ENCODE measurements at places on chromosomes 5 and 9.

GRCh38 chr5:151258201-151258611, 5.2 kb downstream of the GM2A start:
- no peak for DNase-seq

GRCh38 chr5:142512043-142513042, 173.5 kb downstream of the FGF1 start:
- no peak for DNase-seq

- DNase-seq, result no peak
These were observed 421.3 kb downstream of the TLE1 start for GRCh38 chr9:81268048-81268447.

DNA sequence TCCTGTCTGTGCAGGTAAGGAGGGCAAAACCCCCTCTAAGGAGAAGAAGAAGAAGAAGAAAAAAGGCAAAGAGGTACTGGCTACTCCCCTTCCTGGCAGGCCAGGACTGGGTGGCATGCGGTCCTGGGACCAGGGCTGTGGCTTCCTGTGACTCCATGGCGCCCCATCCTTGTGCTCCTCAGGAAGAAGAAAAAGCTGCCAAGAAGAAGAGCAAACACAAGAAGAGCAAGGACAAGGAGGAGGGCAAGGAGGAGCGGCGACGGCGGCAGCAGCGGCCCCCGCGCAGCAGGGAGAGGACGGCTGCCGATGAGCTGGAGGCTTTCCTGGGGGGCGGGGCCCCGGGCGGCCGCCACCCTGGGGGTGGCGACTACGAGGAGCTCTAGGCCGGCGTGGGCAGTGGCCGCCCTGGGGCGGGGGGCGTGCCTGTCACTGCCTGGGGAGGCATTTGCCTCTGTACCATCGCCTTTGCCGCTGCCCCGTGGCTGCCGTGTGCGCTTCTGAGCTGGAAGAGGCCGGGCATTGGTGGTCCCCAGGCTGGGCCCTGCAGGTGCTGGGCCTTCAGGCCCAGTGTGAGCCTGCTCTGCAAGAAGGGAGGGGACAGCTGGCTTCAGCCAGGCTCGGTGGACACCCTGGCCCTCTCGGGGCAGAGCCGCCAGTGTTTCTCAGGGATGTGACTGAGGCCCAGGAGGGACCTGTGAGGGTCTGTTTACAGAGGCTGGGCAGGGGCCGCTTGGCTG, 2.0 kb upstream of the AJM1 start:
- DNase-seq, result no peak

GRCh38 chr5:141362719-141363118, 1.2 kb upstream of the PCDHGA5 start:
- DNase-seq, result no peak

- DNase-seq, result no peak
These were observed 358.0 kb downstream of the TAF11L14 start for GRCh38 chr5:17992291-17992690.

DNA sequence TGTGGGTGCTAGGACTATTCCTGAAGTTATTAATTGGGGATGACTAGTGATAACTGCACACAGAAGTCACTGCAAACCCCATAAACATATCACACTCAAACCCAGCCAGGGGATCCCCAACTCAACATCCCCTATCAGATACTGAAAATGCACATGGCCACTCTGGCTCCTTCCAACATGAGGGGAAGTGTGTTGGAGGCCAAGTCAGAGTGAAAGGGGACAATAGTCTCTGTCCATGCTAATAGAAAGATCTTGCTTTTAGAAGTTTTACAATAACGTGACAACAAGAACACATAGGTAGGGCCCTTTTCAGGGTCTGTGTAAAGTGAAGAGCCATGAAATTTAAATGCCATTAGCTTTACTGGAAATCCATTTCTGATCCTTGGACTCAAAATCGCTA, 98.8 kb upstream of the SEMA6A start:
- no peak for DNase-seq

DNA sequence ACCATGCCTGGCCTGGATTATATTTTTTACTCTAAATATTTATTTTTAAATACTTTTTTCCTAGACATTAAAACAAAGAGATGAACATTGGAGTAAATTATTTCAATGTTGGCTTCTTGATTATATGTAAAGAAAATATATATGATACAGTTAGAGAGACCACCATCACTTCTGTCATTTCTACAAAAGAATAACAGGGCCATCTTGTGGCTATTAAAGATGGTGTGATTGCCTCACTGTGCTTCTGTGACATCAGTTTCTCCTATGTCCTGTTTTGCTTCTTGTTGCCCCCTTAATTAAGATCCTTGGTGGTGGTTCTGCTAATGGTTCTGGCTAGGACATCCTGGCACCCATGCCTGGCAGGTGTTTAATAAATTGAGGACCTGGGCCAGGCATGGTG, 32.9 kb downstream of the NDFIP1 start:
- no peak for DNase-seq

DNA sequence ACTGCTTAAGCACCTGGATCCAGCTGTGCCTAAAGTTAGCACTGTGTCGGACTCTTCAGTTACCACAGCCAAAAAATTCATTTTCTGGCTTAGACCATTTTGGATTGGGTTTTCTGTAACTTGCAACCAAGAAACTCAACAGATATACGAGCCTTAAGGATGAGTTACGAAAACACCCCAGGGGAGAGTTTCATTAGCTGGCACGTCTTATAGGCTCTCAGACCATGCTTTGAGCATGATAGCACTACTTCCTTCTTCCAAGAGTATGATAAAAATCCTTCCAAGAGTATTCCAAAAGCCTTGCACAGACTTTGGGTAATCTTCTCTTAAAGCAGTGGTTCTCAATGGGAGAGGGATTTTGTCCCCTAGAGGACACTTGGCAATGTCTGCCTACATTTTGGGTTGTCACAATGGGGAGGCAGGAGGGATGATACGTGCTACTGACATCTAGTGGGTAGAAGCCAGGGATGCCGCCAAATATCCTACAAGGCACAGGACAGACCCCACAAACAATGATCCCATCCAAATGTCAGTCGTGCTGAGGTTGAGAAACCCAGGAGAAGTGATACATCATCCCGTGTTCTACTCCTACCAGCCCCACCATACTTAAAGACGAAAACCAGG, 64.8 kb downstream of the SMIM23 start:
- no peak for DNase-seq

DNA sequence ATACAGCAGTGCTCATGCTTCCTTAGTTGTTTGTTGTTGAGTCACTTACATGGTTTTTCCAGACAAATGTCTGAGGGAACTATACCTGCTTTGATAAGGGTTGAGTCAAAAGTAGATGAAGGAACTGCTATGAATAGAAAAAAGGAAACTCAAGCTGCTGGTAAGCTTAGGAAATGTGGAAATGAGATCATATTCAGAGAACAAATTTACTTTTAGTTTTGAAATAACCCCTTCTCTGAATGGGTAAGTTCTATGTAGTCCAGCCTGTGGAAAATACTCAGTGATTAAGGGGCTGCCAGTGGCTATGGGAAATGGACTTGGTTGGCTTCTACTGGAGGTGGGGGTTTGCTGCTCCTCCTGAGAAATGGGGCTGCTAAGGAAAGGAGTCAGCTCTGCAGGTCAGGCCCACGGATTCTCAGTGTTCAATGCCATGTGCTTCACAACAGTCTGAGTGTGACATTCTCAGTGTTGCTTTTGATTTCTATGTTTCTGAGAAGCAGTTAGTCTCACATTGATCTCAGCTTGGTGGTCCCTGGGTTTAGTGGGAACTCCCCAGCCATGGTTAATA, 47.7 kb upstream of the GLRX start:
- DNase-seq, result no peak

- DNase-seq, result no peak
These were observed 136.8 kb downstream of the TLE4 start for GRCh38 chr9:79708541-79708940.

GRCh38 chr5:53331463-53331862, 149.0 kb upstream of the FST start:
- DNase-seq, result no peak

- no peak for DNase-seq
These were observed 10.3 kb downstream of the AOPEP start for GRCh38 chr9:94736759-94737158.

DNA sequence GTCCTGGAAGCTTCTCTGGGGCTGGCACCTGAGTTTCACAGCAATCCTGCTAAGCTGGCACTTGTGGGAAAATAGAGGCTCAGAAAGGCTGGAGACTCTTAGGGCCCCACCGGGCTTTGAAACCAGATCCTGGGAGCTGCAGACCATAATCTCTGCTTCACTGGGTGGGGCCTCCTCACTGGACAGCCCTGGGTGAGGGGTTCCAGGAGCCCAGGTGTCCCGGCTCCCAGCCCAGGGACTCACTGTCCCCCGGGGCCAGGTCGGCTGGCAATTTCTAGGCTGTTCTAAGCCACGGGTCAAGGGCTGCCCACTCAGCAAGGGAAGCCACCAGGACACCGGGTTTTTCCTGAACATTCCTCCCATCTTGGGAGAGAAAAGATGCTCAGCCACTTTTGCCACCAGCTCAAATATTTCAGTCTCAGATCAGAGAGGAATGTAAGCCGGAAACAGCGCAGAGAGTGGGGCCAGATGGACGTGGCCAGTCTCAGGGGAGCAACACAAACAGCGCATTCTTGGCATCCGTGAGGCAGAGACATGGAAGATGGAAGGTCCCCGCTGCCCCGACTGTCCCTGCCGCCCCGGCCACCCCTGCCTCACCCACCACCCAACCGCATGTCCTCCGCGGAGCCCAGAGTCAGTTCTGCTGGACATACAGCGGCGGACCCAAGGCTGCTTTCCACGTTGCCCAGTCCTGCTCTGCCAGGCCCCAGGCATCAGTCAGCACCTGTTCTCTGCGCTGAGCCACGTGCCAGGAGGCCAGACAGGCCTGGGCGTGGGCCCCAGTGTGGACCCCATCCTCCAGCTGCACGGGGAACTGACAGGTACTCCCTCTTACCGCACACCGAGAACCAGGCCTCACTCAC, 72.6 kb downstream of the VAV2 start:
- DNase-seq, result no peak

- DNase-seq, result peak; percentile 75
These were observed 1.4 kb upstream of the IPPK start for GRCh38 chr9:92671323-92671722.

DNA sequence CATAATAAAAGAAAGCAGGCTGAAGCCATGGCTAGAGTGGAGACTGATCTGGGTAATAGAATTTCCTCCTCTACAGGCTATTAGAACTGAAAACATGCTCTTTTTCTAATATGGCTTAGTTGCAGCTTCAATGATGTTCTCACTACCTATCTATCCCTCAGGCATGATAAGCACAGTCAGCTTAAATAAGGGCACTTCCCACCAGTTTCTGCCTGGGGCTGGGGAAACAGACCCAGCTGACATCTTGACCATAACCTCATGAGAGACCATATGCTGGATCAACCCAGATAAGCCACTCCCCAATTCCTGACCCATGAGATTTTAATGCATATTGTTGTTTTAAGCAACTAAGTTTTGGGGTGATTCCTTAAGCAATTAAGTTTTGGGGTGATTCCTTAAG, 81.2 kb downstream of the ZNF366 start:
- DNase-seq, result no peak

DNA sequence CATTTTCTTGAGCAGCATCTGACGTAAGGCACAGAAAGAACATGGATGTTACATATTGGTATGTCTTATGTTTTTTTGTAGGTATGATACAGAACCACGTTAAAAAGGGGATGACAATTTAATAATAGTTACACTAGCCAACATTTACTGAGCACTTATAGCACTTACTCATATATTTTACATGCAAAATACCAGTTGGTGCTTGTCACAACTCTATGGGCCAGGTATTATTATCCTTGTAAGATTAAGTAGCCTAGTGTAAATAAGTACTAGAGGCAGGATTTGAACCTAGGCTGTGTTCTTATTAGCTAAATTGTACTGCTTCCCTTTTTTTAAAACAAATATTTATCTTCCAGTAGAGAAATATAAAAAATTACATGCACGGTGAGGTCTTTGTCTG, 83.5 kb downstream of the RANBP17 start:
- no peak for DNase-seq

DNA sequence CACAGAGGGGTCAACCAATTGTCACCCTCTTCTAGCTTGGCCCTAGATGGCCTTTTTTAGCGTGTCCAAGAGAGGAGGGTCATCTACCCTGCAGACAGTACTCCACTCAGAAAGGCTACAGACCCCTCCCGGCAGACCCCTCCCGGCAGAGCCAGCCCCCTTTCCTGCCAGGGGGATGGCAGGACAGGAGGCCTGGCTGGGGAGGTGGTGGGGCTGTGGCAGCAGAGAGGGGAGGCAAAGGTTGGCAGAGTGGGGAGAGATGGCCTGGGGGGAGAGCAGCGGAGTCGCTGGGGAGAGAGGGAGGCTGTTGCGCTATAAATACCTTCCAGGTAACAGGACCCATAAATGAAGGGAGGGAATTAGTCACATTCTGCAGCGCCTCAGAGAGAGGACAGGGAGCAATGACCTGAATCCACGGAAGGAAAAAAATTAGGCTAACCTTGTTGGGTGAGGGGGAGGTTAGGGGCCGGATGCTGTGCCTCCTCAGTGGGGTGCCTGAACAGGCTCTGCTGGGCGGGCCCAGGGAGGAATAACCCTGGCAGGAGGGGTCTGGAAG, 32.9 kb upstream of the PSD2 start:
- DNase-seq, result no peak

DNA sequence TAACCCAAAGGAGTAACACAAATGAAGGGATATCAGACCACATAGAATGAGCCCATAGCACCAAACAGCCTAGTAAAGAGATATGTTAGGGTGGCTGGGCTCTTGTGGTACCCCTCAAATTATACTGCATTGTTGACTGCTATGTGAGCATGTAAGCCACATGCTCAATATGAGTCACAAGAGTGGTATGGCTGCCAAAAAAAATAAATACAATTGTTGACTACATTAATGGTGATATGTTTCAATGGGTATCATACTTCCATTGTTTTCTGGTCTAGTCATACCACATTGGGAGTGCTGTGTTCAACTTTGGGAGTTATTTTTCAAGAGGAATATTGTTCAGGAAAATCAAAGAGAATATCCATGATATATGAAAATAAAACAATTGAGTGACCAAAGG, 162.4 kb upstream of the PIK3R1 start:
- DNase-seq, result no peak

DNA sequence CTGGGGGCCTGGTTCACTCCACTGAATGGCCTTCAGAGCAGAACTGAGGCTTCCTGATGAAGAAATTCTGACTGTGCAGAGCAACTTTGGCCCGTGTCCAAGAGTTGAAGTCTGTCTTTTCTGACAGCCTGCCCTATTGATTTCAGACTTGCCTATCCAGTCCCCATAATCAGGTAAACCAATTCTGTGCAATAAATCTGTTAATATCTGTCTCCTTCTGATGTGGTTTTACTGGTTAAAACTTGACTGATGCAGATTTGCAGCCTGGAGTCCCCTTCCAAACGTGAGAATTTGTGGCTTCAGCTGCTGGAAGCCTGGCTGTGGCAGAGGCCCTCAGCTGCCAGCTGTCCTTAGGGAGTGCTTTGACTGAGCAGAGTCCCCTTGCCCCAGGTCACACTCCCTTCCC, 283.9 kb upstream of the ANKRD55 start:
- DNase-seq, result no peak

DNA sequence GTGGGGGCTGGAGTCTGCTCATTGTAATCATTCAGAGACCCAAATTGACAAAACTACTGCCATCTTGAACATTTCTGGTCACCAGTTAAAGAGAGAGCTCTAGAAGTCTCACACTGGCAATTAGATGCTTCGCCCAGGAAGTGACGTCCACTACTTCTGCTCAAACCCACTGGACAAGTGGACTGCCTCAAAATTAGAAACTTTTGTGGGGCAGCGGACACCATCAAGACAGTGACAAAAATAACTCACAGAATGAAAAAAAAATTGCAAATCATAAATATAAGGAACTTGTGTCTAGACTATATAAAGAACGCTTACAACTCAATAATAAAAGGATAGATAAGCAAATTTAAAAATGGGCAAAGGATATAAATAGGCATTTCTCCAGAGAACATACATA, 9.8 kb upstream of the SLC46A2 start:
- DNase-seq, result no peak
